ENCODE measurements at places on chromosomes 3 and 15.

GRCh38 chr15:98174286-98174685, 213.8 kb downstream of the ARRDC4 start:
- DNase-seq: no peak

GRCh38 chr3:48661501-48662144, 1.1 kb downstream of the CELSR3 start:
- DNase-seq: peak; percentile 87

DNA sequence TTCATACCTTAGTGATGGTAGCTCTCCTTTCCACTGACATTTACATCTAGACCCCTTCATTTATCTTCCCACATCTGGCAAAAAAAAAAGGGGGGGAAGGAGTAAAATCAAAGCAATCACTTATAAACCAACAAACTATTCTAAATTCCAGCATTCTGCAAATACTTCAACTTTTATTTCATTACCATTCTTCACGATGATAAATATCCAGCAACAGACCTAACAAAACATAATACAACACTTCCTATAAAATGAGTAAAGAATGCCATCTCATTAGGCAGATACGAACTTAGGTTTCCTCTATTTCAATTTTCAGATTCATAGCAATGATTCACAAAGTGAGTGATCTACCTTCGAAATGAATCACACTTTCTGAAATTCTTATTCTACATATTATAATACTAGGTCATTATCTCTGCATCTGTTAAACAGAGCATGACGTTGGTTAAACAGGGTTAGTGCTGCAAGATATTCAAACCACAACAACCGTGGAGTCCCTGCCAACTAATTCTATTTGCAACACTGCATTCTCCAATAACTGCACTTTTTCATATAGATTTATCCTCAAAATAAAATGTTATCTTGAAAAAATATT, at the start of gene LRRFIP2:
TSS of gene LRRFIP2 (minus strand) at position 51 of the 595 bp plus-strand sequence. CDS start 25,599 bp downstream, outside the sequence.
- no peak for DNase-seq

- peak; percentile 60 for DNase-seq
Measured at GRCh38 chr3:134029734-134030378, at the start of gene SLCO2A1. TSS of gene SLCO2A1 (minus strand) at chr3:134029925. CDS start at chr3:134029802, 123 bp downstream.

DNA sequence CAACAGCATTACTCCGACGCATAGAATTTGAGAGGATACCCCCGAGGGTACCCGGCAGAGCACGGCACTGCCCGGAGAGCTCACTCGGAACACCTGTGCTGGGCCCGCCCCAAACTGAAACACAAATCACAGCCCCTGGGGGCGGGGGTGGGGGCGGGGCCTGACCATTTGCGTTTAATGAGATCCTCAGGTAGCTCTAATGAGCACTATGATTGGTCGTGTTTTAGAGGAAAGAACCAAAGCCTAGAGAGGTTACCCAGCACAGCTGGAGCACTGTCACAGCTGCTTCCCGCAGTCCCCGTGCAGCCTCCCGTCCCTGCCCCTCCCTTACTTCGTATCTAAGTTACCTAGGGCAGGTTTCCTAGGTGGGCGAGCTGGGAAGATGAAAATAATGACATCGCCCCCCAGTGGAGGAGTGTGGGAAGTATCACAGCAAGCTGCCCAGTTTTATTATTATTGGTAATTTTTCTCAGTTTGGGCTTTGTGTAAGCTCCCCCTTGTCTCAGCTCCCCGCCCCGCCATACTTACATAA, 187.1 kb downstream of the PDE8A start:
- DNase-seq: no peak

GRCh38 chr3:101722394-101723173, 1.8 kb upstream of the CEP97 start:
- DNase-seq: no peak

DNA sequence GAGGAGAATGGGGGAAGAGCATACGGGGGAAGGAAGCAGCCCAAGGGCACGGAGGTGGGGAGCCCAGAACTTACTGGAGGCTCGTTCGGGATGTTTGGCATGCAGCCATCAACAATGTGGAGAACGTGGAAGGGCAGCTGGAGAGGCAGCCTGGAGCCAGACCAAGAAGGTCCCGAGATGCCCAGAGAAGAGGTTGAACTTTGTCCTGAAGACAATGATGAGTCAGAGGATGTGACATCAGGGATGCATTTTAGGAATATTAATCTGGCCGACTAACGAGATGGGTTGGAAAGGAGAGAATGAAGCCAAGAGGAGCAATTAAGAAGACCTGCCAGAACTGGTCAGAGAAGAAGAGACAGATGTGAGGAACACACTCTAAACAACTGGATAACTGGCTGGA, 98.2 kb downstream of the SRGAP3 start:
- no peak for DNase-seq

DNA sequence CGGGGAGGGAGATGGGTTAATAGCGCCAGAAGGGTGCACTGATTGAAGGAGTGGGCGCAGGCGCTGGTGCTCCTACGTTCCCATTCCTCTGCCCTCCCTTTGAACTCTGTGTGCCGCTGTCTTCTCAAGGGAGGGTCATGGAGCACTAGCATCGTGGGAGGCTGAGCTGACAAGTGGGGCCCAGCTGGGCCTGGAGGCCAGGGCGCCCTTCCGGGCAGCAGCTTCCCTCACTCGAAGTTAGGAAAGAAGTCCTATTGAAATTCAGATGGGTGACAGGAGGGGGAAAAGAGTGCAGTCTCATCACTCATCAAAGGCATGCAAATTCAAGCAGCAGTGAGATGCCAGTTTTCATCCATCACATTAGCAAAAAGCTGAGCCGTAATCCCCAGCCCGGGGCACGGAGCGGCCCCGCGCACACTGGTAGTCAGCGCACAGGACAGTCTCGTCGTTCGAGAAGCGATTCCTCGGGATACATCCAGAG, 128.2 kb downstream of the LRRK1 start:
- DNase-seq: peak; percentile 11

GRCh38 chr3:179037351-179037750, 34.3 kb downstream of the ZMAT3 start:
- peak; percentile 42 for DNase-seq

GRCh38 chr3:69099576-69099975, 14.8 kb downstream of the ARL6IP5 start:
- no peak for DNase-seq

GRCh38 chr3:188164248-188164687, 10.3 kb downstream of the LPP start:
- no peak for DNase-seq

- DNase-seq: peak; percentile 56
Measured at GRCh38 chr15:40471105-40471807, 472 bp downstream of the CHST14 start.

Measured in femur (tissue), 1 donor.